ENCODE measurements at places on chromosomes 3 and 15.

- no peak for DNase-seq
These were observed 43.8 kb downstream of the PLCL2 start for GRCh38 chr3:16928386-16929132.

DNA sequence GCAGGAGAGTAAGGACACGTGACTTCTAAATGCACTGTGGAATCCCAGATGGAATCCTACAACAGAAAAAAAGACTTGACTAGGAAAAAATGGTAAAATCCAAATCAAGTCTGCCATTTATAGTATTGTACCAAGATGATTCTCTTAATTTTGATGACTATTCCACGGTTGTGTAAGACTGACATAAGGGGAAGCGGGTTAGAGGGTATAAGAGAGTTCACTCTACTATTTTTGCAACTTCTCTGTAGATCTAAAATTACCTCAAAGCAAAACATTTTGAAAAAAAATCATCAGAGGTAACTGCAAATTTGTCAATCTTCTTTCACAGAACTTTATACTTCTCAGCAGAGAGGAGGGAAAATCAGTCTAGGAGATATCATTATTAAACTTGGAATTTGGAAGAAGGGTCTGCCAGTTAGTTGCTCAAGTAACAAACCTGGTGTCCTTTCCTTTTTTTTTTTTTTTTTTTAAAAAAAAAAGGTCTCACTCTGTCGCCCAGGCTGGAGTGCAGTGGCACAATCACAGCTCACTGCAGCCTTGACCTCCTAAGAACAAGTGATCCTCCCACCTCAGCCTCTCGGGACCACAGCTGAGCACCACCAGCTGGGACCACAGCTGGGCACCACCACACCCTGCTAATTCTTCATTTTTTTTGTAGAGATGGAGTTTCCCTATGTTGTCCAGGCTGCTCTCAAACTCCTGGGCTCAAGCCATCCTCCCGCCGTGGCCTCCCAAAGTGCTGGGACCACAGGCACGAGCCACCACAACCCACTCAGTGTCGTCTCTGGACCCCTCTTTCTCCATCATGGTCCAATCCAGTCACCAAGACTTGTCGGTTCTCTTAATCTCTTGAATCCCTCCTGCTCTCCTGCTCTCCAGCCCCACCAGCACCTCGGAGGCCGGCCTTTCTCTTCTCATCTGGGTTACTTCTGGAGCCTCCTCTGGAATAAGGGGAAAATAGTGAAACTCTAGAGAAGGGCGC lies 14.9 kb upstream of the HES1 start:
- DNase-seq, result no peak

DNA sequence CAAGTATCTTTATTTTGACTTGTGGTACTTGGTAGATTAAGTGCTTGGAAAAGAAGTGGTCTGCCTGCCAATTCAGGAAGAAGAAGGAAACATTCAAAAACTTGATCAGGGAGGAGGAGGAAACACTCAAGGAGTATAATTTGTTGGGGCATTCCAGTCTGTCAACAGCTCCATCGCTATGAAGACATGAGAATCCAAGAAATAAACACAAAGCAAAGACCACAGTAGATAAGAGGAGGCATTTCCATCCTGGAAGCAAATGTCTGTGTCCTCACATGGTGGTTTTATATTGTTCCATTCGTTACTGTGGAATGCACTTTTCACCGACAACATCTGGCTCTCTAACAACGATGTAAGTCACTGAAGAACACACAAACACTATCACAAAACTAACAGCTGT lies 176.1 kb upstream of the FRMD4B start:
- DNase-seq, result no peak

- DNase-seq, result no peak
These were observed 113.7 kb downstream of the CHCHD6 start for GRCh38 chr3:126817781-126818180.

DNA sequence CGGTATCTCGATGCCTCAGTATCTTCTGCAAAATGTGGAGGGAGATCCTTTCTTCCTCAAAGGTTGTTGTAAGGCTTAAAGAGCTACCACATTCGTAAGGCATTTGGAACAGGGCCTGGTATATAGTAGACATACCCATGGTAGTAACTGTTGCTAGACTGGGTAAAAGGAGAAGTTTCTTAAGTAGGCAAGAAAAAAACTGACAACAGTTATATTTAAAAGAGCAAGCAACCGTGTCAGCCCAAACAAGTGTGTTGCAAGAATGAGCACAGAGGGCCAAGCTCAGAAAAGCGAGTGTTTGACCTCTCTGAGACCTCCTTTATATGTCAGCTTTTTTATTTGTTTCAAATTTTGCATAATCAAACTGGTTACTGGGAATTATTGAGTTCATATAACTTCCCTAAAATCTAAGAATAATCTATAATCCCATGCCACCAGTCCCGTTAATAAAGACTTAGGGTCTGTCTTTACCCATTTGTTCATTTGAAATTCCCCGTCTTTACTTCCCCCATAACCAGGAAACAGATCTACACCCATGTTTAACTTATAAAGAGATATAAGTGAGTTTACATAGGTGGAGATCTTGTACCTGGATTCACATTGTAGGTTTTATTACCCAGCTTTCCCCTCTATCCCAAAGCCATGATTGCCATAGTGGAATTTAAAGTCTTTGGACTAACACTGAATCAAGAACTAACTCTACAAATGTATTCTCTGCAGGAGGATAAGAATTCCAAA lies 7.3 kb downstream of the B3GNT5 start:
- DNase-seq, result no peak

DNA sequence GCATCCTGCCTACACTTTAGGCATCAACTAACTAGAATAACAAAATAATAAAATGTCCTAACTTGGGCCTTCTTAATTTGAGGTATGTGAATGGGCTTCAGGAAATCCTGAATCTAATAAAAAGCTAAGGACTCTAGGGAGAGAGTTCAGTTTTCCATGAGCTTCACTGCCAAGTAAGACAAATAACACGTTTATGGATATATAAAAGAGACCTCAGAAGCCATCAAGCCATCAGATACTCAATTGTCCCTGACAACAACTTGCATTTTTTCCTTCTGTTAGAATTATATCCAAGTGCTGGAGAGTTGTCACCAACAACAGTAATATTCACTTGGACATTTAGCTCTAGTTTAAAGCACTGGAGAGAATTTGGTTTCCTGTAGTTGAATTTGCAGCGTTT lies 102.4 kb upstream of the IGSF10 start:
- DNase-seq, result no peak

Measured in neuronal stem cell (in vitro differentiated cells).